ENCODE measurements at places on chromosomes 3 and 15.
A peak's percentile ranks its signal among the peaks of the same experiment; 100 is the strongest.

DNA sequence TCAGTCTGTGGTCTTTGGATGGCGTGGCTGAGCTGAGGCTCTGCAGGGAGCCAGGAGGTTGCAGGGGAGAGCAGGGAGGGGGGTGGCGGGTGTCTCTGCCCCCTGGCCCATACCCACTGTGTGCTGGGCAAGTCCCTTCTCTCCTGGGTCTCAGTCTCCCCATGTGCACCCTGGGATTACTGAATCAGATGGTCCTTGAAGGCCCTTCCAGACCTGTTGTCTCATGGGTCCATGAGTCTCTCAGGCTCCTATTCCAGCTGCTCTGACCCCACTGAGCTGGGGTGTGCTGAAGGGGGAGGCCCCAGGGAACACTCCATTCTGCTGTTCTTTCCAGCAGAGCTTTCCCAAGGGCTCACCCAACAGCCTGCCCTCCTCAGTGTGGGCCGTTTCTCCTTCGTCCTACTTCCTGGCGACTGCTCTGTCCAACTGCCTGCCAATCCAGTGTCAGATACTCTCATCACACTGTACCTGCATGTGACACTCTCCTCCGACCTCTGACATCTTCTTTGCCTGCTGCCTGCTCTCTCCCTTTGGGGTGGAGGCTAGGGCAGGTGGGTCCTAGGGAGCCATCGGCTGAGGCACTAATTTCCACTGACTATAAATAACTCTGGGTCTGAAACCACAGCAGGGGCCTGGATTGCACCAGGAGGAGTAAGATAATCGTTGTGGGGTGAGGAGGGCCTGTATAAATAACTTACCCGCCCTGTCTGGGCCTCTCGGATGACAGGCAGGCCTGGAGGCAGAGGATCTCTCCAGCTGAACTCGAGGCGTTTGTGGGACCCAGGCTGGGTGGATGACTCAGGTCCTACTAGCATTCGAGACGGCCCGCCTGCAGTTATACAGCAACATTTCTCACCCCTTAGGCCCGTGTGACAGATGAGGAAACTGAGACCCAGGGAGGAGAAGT, 67.1 kb downstream of the ATP2B2 start:
- no peak for DNase-seq

DNA sequence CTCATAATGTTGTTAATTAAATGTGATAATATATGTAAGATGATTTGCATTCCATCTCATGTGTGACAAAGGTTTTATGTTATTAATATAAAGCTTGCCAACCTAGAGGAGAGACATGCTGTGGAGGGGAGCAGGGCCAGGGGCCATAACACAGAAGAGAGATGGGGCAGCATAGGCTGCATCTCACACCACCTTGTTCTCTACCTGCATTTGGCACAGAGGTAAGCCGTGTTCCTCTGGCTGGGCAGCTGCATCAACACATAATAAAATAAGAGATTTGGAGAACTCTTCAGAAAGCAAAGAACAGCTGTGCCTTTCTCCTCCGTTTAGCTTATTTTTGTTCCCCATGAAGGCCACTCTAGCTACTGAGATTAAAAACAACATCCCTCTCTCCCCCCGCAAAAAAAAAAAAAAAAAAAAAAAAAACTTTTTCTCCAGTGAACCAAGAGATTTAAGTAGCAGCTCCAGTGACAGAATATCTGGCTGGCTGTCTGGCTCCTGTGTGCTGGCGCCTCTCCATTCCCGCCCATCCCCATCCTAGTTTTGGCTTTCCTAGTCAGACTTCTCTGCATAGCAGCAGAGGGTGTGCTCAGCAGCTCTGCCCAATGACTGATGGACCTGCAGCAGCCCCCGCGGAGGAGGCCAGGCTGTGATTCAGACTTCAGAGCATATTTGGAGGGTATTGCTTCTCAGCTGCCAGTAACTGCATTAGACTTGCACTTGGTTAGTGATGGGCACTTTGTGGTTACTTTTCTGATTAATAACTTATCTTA, 52.2 kb upstream of the STXBP5L start:
- DNase-seq: no peak

GRCh38 chr3:52527732-52528585, 5.7 kb downstream of the NT5DC2 start:
- DNase-seq: no peak

GRCh38 chr15:31360843-31361763, 34.5 kb downstream of the KLF13 start:
- DNase-seq: peak; percentile 58

DNA sequence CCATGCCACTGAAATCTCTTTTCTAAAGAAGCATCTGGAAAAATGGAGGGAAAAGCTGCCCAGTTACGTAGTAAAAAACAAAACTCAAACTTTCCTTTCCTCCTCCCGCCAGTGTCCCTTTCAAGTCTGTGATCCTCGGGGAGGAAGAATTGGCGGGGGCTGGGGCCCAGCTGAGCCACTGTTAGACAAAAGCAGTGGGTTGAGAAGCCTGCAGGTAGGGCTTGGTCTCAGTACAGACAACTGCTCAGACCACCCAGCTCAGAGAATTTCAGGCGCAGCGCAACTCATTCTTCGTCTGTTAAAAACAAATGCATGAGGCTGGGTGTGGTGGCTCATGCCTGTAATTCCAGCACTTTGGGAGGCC, 117.1 kb downstream of the MYLK start:
- no peak for DNase-seq

GRCh38 chr15:31831596-31831995, 198.7 kb upstream of the CHRNA7 start:
- no peak for DNase-seq

DNA sequence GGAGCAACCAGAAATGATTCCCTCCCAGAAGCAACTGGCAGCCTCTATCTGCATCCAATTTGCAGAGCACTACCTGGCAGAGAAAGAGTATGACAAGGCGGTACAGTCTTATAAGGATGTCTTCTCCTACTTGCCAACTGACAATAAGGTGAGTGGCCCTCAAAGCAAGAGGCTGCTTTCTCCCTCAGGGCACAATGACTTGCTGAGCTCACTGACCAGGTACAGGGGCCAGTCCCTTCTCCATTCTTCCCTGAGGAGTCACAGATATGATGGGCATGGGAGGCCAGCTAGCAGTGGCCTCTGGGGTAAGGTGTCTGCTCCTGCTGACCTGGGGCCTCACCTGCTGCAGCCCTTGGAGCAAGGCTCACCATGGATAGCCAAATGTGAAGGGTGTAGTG, 20.3 kb downstream of the CSRNP1 start:
- DNase-seq: no peak
